ENCODE measurements at places on chromosomes 12 and 14. TPM values are rescaled to one million over a fixed set of nuclear protein-coding genes. Genes with fewer than 3 reads are reported as not detected.

DNA sequence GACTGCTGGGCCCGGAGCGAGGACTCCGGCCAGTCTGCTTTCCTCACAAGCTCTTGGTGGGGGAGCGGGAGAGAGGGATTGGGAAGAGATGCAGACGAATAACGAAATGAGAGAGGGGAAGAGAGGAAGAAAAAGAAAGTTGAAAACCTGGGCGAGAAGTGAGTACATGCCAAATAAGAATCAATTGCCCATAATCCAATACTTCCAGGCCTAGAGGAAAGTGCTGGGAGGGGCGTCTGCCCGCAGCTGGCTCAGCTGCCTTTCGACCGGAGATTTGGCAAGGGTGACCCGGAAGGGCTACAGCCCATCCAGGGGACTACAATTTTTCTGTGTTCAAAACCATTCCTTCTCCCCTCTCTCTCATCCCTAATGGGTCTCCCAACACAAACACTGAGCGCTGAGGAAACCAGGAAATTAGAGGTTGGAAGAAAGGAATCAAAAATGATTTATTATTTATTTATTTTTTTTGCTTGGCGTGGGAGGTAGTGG lies 4.9 kb downstream of the NKX2-1 start:
- no peak overlapping the region for H3K27ac ChIP-seq
- H3K4me3 ChIP-seq, result no peak overlapping the region
- H3K27me3 ChIP-seq, result peaks cover 100% of the 10 kb centered on the region
- no peak for DNase-seq

- H3K36me3 ChIP-seq, result no peaks in the 10 kb centered on the region
- H3K27ac ChIP-seq, result no peak overlapping the region
- no peak for DNase-seq
- H3K4me3 ChIP-seq, result no peak overlapping the region
- H3K4me1 ChIP-seq, result peaks cover 3% of the 10 kb centered on the region
Measured at GRCh38 chr12:68565391-68565903, 45.3 kb upstream of the RAP1B start.

- DNase-seq, result no peak
- no peaks in the 10 kb centered on the region for H3K36me3 ChIP-seq
- no peaks in the 10 kb centered on the region for H3K27me3 ChIP-seq
- no peaks in the 10 kb centered on the region for H3K4me1 ChIP-seq
Measured at GRCh38 chr12:101229841-101230241, 19.8 kb upstream of the SLC5A8 start.

Gene HOXC6
- 23.6 TPM for total RNA-seq

DNA sequence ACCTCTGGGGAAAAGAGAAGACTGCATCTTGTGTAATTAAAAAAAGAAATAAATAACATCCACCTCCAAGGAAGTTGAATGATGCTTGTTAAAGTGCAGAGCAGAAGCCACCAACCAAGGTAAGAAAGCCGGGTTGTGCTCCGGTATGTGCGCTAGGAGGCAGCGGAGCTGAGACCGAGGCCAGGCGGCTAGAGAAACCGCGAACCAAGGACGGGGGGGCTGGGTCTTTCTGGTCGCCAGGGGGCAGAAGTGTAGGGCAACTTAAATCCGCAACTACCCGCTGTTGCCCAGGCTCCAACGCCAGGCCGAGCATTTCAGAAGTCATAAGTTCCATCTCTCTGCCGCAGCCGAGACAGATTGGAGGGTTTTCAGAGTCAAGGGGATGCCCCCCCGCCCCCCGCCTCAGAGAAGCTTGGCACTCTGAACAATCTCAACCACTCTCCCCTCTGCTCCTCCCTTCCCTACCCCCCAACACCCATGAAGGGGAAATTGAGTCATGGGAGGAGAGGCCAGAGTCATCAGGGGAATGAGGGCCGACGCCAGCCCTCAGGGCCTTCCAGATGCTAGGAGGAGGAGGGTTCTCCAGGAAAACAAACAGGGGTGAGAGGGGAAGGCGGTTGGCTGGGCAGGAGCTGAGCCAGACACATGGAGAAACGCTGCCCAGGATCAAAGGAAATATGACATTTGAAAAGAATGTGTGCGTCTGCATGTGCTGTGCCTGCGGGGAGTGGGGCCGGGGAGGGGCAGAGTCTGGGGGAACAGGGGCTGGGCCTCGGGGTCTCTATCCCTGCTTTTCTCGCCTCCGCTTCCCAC lies 2.2 kb upstream of the NFATC4 start:
- peaks cover 55% of the 10 kb centered on the region for H3K27me3 ChIP-seq
- H3K36me3 ChIP-seq, result no peaks in the 10 kb centered on the region
- DNase-seq, result peak; percentile 88
- H3K4me3 ChIP-seq, result peak overlapping the region; percentile 64

- no peak overlapping the region for H3K4me3 ChIP-seq
- no peak for DNase-seq
- no peaks in the 10 kb centered on the region for H3K36me3 ChIP-seq
- no peak overlapping the region for H3K27ac ChIP-seq
Measured at GRCh38 chr12:85779768-85780167, 56.4 kb downstream of the RASSF9 start.

DNA sequence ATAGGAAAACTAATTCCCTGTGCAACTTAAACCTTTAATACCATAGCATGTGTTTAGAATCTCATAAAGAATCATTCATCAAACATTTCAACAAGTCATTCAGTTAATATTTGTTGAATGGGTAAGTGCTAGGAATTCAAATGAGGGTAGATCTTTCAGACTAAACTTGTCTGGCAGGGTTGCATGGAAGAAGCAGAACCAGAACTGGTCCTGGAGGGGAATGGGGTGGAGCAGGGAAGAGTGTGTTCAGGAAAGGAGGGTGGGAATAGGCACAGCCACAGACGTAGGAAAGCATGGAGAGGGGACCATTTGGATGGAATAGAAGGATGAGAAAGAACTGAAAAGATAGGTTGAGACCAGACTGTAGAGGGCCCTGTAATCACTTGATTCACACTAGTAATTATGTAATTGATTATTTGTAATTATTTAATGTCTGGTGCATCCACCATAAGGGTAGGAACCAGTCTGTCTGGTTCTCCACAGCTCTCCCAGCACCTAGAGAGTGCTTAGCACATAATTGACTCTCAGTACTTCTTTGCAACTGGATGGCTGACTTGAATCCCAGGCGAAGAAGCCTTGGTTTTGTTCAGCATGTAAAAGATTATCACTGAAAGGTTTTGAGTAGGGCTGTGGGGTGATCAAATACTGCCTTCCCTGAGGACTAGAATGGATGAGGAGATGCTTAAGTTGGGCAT lies 3.0 kb upstream of the MAP3K9 start:
- H3K36me3 ChIP-seq, result no peaks in the 10 kb centered on the region
- peaks cover 4% of the 10 kb centered on the region for H3K4me1 ChIP-seq
- no peak for DNase-seq
- no peaks in the 10 kb centered on the region for H3K27me3 ChIP-seq
- H3K27ac ChIP-seq, result no peak overlapping the region

Gene PTPRQ
- 1.3 TPM for total RNA-seq

DNA sequence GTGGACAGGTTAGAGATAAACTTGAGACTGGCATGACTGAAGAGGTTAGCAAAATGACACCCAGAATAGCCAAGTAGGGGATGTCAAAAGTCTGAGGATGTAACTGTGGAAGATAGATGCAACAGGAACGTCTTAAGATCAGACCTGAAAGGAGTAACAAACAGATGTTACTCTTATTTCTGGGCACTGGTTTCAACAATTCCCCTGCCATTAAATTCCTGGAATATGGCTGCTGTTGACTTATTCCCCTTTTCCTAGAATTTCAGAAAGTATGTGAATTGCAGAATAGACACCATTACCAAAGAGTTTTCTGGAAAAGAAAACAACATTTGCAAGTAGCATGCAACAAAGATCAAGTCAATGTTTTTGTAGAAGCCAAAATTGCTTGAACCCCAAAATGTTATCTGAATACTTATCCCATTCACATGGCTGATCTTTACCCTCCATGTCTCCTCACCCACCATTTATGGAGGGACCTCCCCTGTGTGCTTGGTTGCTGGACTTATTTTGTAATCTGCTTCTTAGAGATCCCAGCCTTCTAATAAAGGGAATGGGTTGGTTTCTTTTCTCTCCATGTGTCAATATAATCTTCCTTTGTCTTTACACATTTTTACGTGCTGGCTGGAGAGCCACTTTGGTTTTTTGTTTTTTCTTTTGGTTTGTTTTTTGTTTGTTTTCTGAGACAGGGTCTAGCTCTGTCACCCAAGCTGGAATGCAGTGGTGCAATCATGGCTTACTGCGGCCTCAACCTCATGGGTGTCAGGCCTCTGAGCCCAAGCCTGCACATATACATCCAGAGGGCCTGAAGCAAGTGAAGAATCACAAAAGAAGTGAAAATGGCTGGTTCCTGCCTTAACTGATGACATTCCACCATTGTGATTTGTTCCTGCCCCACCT lies 57.0 kb downstream of the BBS10 start:
- no peak overlapping the region for H3K27ac ChIP-seq
- no peaks in the 10 kb centered on the region for H3K36me3 ChIP-seq
- no peak for DNase-seq
- H3K4me3 ChIP-seq, result no peak overlapping the region
- H3K4me1 ChIP-seq, result no peaks in the 10 kb centered on the region
- no peaks in the 10 kb centered on the region for H3K27me3 ChIP-seq

Gene PLEKHH1
- 2.2 TPM for total RNA-seq

Gene EXOC5
- total RNA-seq, result 59.7 TPM

Gene REP15
- 0.39 TPM for total RNA-seq

DNA sequence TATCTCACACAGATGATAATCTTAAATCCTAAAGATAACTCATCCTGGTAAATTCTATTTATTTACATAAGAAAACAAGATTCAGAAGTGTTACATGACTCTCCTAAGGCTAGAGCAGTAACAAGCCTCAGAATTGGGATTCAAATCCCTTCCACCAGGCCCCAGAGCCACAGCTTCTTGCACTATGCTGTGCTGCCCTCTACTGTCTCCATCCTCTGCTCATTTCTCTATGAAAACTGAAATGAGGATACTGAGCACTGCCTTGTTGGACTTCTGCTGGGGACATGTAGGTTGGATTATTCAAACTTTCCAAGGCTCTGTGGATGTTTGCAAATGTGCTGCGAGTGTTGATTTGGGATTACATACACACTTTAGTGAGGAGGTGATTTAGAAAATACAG lies 23.5 kb upstream of the C12orf50 start:
- H3K36me3 ChIP-seq, result peaks cover 2% of the 10 kb centered on the region
- no peaks in the 10 kb centered on the region for H3K4me1 ChIP-seq
- DNase-seq, result no peak

Gene RNF10
- total RNA-seq, result 375 TPM

- H3K4me3 ChIP-seq, result no peak overlapping the region
- no peaks in the 10 kb centered on the region for H3K27me3 ChIP-seq
- no peaks in the 10 kb centered on the region for H3K4me1 ChIP-seq
Measured at GRCh38 chr14:85316701-85317410, 213.1 kb upstream of the FLRT2 start.

GRCh38 chr12:109795023-109795422 lies 38.2 kb downstream of the TRPV4 start:
- DNase-seq, result no peak
- no peak overlapping the region for H3K4me3 ChIP-seq
- H3K4me1 ChIP-seq, result no peaks in the 10 kb centered on the region
- no peaks in the 10 kb centered on the region for H3K27me3 ChIP-seq

DNA sequence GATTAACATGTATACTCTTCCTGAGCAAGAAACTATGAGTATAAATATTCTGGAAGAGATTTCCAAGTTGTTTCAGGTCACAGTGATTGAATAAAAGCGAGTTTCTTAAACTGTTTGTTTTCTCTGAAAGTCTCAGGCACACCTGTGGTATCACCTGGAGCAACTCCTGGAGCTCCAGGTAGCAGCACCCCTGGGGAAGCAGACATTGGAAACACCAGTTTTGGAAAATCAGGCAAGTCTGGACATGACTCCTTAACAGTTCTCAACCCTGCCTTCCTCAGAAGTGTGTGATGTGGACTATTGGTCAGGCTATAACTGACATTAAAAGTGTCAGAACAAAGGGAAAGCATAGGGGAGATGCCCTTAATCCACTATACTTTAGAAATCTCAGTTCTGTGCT lies 217.6 kb upstream of the CNTN1 start:
- H3K4me3 ChIP-seq, result no peak overlapping the region
- no peaks in the 10 kb centered on the region for H3K36me3 ChIP-seq
- DNase-seq, result no peak
- no peaks in the 10 kb centered on the region for H3K27me3 ChIP-seq

GRCh38 chr14:103108749-103109207 lies 14.3 kb downstream of the EXOC3L4 start:
- H3K4me1 ChIP-seq, result peaks cover 45% of the 10 kb centered on the region
- peak overlapping the region; percentile 53 for H3K27ac ChIP-seq
- H3K4me3 ChIP-seq, result no peak overlapping the region

DNA sequence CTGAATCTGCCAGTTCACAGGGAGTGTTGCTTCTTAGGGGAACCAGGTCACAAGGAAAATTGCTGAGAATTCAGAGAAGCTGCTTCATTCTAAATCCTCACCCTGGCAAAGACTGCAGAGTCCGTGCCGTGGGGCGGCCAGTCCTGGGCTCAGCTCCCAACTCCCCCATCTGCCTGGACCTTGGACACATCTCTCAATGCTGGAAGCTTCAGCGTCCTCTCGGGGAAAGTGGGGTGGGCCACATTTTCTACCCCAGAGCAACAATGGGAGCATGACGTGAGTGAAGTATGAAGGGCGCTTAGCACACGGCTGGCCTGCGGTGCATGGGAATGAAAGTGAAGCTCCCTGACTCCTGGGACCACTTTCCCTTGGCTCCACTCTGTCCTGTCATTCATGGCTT lies 31.2 kb downstream of the HVCN1 start:
- DNase-seq, result no peak
- no peaks in the 10 kb centered on the region for H3K36me3 ChIP-seq
- no peak overlapping the region for H3K27ac ChIP-seq

Gene CFAP251
- total RNA-seq, result 0.63 TPM

GRCh38 chr12:75970310-75970709 lies 61.3 kb downstream of the PHLDA1 start:
- no peaks in the 10 kb centered on the region for H3K27me3 ChIP-seq
- H3K36me3 ChIP-seq, result no peaks in the 10 kb centered on the region

Gene SOS2
- total RNA-seq, result 55.1 TPM

GRCh38 chr14:49972131-49972671 lies 79.3 kb downstream of the ARF6 start:
- no peaks in the 10 kb centered on the region for H3K27me3 ChIP-seq
- peaks cover 33% of the 10 kb centered on the region for H3K4me1 ChIP-seq
- no peaks in the 10 kb centered on the region for H3K36me3 ChIP-seq
- peak overlapping the region; percentile 35 for H3K4me3 ChIP-seq
- H3K27ac ChIP-seq, result peak overlapping the region; percentile 73
- DNase-seq, result no peak

- peak overlapping the region; percentile 69 for H3K4me3 ChIP-seq
- peak; percentile 77 for DNase-seq
- H3K36me3 ChIP-seq, result no peaks in the 10 kb centered on the region
- peaks cover 52% of the 10 kb centered on the region for H3K27me3 ChIP-seq
Measured at GRCh38 chr12:4276524-4277204, 3.1 kb downstream of the CCND2 start.

- no peak for DNase-seq
- no peaks in the 10 kb centered on the region for H3K36me3 ChIP-seq
- H3K4me3 ChIP-seq, result peak overlapping the region; percentile 39
- peaks cover 3% of the 10 kb centered on the region for H3K27me3 ChIP-seq
- no peaks in the 10 kb centered on the region for H3K4me1 ChIP-seq
Measured at GRCh38 chr12:130775953-130776856, 60.1 kb upstream of the RIMBP2 start.

Gene CLBA1
- 2.2 TPM for total RNA-seq

- no peak for DNase-seq
- H3K27me3 ChIP-seq, result no peaks in the 10 kb centered on the region
- no peak overlapping the region for H3K27ac ChIP-seq
- no peaks in the 10 kb centered on the region for H3K4me1 ChIP-seq
- H3K36me3 ChIP-seq, result no peaks in the 10 kb centered on the region
Measured at GRCh38 chr14:72169521-72169920, 237.3 kb downstream of the RGS6 start.
